CD4-positive, alpha-beta T cell treated with Interleukin-4 for 4 hours (primary cell): ENCODE measurements at places on chromosomes 11 and 22.

GRCh38 chr11:19539861-19540260 lies 172.8 kb upstream of the NAV2 start:
- DNase-seq = no peak

DNA sequence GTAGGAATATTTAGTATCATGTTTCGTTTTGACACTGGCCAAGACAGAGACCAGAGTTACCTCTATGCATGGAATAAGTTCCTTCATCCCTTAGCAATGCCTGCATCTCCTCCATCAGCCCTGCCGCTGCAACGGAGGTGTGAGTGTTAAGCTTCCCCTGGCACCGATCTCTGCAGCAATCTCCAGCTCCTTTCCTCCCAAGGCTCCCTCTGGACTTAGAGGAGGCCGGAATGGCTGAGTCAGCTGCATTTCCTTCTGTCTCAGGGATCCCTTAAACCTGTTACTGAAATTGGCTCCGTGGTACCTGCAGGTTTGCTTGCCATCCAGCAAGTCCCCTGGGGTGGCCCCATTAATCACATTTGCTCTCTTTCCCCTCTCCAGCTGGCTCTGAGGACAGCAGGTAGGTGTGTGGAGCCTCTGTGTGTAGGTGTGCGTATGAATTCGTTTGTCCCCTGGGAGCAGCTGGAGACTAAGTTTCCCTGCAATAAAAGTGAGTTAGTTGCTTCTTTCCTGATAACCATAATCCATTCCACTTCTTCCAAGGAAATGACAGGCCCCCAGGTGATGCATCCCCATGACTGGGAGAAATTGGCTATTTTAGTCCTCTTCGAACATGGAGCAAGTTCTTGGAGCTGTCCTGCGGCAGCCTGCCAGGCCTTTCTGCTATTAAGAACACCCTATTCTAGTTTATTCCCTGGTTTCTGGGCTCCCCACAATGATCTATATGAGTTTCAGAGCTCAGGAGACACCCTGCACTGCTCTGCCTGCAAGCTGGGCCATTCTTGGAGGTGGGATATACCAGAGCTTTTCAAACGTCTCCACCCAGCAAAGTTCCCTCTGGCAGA lies 457.2 kb upstream of the CADM1 start:
- no peak for DNase-seq

DNA sequence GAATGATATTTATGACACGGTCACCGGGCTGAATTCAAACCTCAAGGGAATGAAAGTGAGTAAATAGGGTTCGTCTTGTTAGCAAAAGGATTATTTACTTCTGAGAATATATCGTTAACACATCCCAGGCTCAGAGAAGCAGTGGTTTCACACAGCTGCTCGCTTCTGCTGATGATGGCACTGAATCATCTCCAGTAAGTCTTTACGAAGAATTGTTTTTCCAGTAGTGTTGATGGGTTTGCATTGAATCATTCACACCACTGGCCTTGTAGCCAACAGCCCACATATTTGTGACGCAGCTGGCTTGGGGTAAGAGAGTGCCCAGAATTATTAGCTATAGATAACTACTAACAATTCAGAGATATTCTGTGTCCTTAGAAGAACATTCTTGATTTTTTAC lies 236.3 kb downstream of the CADM1 start:
- peak; percentile 26 for DNase-seq

DNA sequence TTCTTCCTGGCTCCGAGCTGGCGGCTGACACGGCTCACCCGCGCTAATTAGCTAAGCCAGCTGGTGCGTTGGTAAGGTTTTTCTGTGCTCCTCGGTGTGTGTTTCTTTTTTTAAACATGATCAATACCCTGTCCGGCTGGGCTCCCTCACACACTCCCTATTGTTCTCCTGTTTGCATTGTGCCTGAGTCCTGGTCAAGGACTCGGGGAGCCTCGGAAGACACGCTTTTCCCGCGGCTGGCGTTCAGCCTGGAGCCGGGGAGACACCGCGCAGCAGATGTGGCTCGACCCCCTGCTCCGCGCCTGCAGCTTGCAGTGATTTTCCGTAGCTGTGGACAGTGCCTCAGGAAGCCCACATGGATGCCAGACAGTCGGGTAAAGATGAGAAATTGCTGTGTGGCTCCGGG lies 454.9 kb upstream of the CADM1 start:
- DNase-seq = no peak

DNA sequence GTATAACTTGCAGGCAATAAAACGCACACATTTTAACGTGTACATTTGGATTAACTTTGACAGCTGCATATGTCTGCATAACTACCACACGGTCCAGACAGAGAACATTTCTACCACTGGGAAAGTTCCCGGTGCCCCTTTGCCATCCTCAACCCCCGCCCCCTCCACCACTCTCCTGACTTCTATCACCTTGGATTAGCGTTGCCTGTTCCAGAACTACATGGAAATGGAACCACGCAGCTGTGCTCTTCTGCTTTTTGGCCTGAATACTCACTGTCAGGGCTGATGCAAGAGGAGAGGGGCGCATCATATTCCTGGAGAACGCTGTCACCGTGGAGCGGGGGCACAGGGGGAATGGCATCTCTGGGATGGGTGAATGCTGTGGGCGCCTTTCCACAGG lies 62.1 kb downstream of the LRP5 start:
- no peak for DNase-seq

DNA sequence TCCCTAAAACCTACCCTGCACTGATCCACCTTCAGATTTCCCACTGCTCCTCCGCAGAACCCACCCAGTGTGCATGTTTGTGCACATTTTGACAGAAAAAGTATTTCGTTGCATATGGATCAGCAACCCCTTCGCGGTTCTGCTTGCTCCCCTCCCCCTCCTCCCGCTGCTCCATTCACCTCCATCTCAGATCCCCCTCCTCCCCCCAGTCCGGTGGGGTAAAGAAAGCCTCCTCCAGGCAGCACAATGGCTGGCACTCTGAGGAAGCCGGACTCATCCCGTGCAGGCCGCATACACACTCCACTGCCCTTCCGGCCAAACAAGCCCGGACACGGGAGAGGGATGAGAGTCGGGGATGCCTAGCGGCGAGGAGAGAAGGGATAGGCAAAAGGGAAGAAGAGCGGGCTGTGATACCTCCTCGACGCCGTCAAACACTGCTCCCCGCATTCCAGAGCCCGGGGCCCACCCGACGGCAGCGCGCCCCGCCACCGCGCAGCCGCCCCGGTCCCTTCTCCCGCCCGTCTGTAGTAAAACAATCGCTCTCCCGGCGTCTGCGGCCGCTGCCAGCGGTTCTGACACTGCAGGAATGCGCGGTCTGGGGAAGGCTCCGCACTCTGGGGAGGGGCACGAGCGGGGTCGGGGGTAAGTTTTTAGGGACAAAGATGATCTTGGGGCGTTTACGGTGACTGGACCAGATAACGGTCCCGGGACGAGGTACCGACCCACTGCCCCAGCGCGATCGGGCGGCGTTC lies 915 bp downstream of the FEZ1 start:
- no peak for DNase-seq

- DNase-seq = peak; percentile 27
Measured at GRCh38 chr11:67113231-67113721, 5.8 kb upstream of the KDM2A start.

DNA sequence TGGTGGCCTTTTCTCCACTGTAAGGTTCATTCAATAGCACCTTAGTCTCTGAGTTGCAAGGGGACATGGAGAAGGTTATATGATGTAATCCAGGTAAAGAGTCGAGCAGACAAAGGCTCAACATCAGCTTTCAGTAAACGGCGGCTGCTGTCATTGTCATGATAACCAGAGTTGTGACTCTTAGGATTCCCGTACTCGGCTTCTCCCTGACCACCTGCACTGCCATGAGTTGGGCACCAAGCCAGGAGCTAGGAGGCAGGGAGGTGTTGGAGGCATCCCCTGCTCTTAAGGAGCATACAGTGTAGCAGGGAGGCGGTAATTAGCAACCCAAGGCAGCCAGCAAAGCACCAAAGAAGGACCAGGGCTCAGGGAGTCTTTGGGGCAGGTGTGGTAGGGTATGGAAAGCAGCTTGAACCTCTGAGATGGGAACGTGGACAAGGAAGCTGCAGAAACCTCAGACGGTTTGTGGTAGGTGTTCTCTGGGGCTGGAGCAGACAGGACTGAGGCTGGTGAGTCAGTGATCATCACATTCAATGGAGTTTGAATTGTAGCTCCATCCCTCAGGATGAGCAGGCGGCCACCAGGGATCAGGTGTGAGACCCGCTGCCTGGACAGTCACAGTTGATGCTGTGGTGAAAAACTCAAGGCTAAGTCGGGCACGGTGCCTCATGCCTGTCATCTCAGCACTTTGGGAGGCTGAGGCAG lies 31.7 kb downstream of the LIF start:
- DNase-seq = no peak

DNA sequence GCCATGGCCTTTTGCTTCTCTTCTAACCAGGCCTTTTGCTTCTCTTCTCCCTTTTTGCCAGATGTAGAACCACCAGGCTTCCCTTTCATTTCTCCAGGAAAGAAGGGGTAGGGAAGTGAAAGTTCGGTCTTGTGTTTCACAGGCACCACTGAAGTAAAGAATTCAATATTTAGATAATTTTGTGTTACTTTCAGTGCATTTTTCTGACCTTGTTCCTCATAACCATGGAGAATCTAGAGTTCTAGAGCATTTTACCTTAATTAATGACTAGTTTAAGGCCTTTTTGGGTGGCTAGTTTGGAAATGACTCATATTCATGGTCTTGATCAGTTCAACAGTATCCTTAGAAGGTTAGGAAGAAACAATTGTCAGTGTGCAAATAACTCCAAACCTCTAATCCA lies 22.7 kb downstream of the GRAMD1B start:
- DNase-seq = no peak
